ENCODE measurements at places on chromosomes 2 and 18.

- DNase-seq: no peak
Observed at GRCh38 chr2:100895402-100895801, 75.5 kb downstream of the NPAS2 start.

DNA sequence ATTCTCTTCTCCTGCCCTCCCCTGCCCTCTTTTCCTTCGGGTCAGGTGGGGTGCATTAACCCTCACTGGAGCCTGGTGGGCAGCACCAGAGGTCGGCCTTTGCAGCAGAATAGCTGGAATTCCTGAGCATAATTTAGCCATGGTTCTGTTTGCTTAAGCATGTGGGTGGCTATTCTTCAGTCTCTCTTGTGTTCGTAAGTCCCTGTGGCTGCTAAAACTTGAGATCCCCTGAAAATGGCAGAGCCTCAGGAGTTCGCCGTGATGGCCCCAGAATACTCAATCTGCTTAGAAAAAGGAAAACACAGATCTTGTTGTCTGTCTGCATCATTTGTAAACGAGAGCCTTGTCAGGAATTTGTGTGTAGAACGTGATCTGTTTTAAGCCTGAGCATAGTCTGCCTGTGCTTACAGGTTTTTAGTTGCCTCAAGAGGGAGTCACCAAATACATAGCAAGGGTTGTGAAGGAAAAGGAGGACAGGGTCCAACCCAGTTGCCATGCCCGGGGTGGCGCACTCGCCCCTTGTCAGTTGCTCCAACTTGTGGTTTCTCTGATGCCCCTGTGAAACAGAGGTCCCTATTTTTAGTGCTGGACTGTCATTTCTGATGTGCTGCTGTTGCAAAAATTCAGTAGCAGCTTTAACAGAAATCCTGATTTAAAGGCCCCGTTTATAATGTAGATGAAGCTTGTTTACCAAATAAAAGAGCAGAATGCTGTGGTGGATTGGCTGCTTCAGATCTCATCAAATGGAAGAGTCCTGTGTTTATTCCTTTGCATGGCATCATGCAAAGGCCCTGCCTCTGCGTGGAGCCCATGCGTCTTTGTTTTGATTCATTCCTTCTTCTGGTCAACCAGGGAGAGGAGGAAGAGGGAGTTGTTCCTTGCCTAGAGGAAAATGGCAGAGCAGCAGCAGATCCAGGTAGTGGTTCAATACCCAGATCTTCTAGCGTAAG, 74.8 kb downstream of the WDSUB1 start:
- DNase-seq: no peak

- no peak for DNase-seq
Observed at GRCh38 chr2:129709001-129709955, 270.2 kb upstream of the RAB6C start.

- DNase-seq: no peak
Observed at GRCh38 chr2:112924360-112924759, 13.4 kb downstream of the IL37 start.

- peak; percentile 38 for DNase-seq
Observed at GRCh38 chr2:157627594-157628476, 829 bp downstream of the ACVR1C start.

- DNase-seq: no peak
Observed at GRCh38 chr18:73479477-73479876, 611.7 kb upstream of the NETO1 start.

GRCh38 chr18:25974630-25975077, 115.8 kb downstream of the SS18 start:
- DNase-seq: no peak

DNA sequence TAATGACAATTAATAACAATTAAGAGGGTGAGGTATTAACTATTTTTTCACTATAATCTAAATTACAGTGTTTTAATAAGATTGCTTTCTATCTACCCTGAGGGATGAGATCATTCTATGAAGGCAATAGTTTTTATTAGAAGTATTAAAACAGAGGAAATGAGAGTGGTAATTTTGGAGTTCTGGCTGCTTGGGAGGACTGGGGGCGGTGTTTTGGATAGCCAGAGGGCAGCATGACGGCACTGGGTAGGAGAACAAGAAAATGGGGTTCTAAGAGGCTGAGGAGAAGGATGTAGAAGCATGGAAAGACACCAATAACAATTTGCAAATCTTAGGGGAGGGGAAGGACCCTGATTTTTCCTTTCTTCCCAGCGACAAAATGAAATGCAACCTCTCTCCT, 5.1 kb upstream of the DNAJC5G start:
- no peak for DNase-seq

DNA sequence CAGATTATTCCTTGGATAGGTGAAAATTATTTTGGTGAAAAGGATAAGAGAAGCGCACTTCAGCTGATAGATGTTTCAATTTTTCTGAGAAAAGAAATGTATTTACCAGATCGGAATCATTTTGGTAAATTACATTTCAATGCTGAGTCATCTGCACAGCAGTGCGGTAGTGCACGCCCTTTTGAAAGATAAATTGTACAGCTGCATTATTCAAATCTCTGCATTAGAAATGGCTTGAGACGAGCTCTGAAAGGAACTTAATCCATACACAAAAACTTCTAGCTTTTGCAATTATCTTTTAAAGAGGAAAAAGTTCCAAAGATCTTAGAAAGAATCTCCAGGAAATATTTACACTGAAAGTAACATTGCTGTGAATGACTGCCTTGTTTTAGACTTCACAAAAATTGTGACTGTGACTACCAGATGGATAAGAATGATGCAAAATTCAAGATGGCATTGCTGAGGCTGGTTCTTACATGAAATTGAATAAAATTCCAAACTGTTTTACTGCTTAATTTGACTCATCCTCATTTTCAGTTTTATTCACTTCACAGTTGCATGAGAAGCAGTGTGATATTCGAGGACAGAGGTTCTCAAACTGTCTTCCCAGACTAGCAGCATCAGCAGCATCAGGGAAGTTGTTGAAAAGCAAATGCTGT, 161.7 kb downstream of the RND3 start:
- DNase-seq: no peak

DNA sequence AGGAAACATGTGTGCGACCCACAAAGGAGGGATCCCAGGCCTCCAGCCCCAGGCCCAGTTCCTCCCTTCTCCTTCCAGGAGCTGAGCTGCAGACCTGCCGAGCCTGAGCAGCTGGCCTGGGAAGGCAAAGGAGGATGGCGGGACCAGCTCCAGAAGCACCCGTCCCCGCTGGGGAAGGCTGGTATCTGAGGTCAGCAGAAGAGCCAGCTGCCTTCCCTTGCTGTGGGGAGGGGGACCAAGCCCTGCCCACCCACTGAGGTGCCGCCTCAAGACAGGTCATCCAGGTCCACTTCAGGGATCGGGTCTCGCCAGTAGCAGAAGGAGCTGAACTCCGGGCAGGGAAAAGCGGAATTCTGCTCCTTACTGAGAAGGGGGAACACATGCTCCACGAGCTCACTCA, 73.2 kb downstream of the EMILIN2 start:
- no peak for DNase-seq

DNA sequence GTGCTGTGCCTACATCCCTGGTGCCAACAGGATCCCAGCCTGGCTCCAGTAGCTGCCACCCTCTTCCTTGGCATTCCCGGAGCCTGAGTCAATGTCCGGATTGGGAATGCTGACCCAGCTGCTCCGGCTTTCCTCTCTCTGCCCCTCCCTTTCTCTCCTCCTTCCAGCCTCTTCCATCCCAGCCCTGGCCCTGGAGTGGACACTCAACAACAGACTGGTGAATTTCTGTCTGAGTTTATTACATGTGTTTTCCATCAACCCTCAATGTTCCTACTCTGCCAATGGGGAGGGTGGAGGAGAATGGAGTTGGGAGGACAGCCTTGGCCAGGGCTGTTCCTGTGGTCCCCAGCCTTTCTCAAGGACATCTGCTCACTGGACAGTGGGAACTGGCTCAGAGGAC, 917 bp upstream of the PRKAG3 start:
- DNase-seq: no peak

- DNase-seq: no peak
Observed at GRCh38 chr2:207993151-207993763, 32.1 kb downstream of the PLEKHM3 start.

- DNase-seq: no peak
Observed at GRCh38 chr2:188629753-188630527, 338.3 kb downstream of the GULP1 start.

DNA sequence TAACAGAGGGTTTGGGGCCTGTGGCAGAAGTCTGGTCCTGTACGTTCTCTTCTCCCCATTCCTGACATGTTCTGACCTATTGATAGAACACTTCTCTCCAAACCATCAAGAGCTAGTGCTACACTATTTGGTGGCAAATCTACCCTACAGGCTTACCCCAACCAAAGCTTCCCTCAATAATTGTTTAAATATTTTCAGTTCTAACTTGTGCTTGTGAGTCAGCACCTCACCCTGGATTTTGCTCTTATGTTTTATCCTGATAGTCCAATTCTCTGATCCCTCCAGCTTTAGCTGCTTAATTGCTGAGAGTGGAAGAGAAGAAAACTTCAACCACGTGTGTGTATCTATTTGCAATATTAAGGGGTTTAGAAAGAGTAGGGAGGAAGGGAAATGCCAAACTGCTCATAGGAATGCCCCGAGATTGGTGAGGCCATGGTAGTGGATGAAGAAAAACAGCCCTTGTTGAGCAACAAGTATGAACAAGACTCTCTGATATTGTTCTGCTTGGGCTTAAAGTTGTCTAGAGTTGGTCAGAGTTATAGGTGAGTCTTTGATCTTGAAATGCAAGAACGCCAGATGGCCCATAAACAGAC, 67.8 kb upstream of the PARD3B start:
- no peak for DNase-seq

- no peak for DNase-seq
Observed at GRCh38 chr2:216492597-216493333, 5.9 kb upstream of the RPL37A start.

DNA sequence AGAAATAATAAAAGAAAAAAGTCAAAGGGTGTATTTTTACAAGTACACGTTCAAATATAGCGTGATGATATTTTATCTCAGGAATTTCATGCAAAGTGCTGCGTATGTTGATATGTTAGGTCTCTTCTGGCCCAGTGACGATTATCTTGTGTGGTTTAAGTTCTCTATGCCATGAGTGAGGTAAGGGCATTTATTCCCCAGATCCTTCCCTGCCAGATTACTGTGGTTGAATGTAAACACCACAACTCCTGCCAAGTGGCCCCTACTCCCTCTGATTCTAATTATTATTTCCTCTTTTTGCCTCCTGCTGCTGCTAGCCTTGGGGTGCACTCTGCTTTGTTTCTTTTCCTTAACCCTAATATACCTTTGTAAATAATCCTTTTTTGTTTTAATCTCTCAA, 12.2 kb downstream of the SCN2A start:
- DNase-seq: no peak

- DNase-seq: peak; percentile 51
Observed at GRCh38 chr2:47905386-47906156, 727 bp downstream of the FBXO11 start.

DNA sequence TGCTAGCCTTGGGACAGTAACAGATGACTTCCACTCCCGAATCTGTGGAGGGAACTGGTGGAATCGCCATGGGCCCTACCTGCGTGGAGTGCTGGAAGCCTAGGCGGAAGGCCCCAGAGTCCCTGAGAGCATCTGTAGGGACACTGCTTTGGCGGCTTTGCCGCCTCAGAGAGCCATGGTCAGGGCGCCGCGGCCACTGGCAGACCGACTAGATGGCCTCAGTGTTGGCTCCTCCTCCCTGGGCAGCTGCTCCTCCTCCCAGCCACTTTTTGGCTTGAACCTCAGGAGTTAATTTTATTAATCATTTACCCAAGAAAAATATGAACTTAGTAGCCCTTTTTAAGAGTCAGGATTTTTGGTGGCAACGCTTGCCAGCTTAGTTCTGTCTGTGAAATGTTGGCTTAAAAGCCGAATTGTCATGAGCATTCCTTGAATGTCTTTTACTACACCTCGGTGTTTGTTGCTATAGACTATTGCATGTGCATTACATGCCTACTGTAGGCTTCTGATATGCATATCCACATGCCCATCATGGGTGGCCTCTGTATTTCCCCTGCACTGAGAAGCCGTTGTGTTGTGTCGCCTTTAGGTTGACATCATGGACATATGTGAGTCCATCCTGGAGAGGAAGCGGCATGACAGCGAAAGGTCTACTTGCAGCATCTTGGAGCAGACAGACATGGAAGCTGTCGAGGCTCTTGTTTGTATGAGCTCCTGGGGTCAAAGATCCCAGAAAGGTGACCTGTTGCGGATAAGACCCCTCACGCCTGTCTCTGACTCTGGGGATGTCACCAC, 2.4 kb downstream of the KLF11 start:
- no peak for DNase-seq

GRCh38 chr2:10502803-10503107, 54.6 kb upstream of the ODC1 start:
- no peak for DNase-seq

- peak; percentile 93 for DNase-seq
Observed at GRCh38 chr2:20650877-20651730, at the start of gene HS1BP3. Gene HS1BP3, minus strand, starts transcription at chr2:20651098. Its CDS starts 35 bp downstream, at chr2:20651063.

- peak; percentile 50 for DNase-seq
Observed at GRCh38 chr2:26018184-26019055, 15.5 kb upstream of the RAB10 start.

DNA sequence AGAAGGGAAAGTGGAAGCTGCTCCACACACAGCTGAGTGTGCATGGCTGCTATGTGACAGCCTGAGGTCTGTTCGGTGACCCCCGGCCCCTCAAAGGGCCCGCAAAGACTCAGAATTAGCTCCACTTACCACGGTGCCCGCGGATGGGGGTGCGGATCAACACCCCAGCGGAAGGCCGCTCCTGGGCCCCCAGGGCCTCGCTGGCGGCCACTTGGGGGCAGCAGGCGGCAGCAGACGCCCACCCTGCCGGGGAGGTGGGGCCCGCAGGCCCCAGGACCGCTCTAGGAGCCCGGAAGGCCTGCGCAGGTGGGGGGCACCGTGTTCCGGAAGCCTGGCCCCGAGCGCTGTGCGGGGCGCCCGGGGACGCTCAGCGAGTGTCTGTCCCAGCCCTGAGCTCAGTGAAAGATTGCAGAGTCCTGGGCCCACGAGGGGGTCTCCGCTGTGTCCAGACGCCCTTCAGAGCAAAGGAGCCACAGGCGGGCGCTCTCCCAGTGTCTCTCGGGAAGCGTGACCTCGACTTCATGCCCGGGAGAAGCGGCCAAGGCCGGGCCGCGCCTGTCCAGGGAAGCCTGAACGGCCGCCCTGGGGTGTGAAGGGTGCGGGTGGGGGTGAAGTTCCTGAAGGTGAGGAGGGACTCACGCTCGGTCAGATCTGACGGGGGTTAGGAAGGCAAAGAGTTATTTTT, 118.7 kb downstream of the VAPA start:
- peak; percentile 8 for DNase-seq

- DNase-seq: no peak
Observed at GRCh38 chr2:178870703-178871102, 63.5 kb upstream of the TTN start.

GRCh38 chr18:54878159-54878622, 49.9 kb downstream of the RAB27B start:
- no peak for DNase-seq

DNA sequence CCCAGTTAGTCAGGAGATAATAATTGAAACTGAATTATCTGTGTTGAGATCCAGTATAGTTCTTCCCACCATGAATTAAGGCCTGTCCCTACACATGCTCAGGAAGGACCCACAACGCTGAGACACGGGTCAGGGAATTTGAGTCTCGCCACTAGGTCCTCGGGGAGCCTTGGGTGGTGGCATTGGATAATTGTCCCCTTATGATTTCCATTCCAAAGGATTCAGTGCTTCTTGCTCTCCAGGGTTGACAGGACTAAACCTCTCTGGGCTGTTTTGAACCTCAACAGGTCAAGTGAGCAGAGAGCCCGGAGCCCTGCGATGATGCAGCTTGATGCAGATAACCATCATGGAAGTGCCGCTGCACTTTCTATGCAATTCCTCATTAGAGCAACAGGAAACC, 253.7 kb upstream of the PXDN start:
- no peak for DNase-seq

Data from CD4-positive, alpha-beta T cell treated with Interferon alpha-2 for 1 hour (primary cell).